T-cell (primary cell): ENCODE measurements at places on chromosomes 3 and 15.

DNA sequence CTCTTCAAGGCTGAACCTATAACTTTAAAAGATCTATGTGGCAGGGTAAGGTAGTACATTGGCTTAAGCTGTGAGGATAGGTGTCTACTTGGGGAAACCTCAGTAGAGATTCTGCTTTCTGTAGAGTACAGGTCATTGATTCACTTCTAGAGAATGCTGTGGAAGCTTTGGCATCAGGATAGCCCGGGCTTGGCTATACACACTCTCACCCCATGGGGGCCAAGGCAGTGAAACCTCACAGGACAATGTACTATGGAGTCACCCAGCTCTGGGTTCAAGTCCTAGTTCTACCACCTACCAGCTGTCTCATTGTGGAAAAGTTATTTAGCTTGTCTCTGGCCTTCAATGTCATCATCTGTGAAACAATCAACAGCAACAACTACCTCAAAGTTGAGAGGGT lies 9.0 kb downstream of the MTFMT start:
- DNase-seq = no peak

DNA sequence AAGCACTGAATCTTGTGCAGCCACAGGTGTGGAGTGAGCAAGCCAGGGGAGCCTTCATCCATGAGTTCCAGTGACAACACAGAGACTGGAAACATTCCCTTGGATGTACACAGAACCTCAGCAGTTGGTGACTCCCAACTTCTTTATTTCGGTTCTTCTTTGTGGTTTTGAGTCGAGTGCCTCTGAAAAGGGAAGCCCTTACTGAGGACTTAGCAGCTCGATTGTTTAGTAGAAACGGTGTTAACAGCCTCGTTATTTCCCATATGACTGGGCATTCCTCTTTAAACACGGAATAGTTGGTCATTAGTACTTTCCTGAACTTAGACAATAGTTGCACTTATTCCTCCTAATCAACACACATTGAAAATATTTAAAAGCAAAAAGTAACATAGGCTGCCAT lies 7.7 kb downstream of the SLCO3A1 start:
- DNase-seq = no peak

DNA sequence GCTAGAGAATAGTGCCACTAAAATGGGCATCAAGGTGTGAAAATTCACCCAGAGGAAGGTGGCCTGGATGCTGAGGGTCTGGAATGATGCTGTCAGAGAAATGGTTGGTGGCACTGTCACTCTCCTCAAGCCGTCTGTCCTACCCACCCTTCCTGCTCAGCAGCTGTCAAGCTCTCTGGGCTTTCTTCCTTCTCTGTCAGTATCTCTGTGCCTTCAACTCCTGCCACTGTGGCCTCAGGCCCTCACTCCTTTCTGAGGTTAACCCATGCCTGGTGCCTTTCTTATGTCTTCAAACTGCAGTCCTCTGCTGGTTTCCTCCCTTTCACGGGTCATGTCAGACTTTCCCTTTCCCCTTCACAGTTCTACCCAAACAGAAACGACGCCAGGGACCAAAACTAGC lies 4.4 kb downstream of the MYO5C start:
- no peak for DNase-seq

DNA sequence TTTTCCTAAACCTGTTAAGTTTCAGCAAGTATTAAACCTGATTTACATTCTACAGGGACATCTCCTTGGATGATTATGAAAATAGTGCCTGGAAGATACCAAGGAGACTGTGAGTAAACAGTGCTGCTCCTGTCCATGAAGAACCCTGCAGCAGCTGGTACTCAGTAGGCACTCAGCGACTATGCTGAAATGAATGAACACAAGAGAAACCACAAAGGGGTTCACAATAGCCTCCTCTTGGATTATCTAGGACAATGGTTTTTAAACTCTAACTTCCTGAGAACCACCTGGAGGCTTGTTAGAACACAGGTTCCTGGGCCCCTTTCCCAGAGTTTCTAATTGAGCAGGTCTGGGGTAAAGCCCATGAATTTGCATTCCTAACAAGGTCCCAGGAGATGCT lies 488.4 kb upstream of the UBE2E2 start:
- no peak for DNase-seq

GRCh38 chr3:166060789-166061479 lies 223.7 kb upstream of the BCHE start:
- no peak for DNase-seq

- DNase-seq = no peak
Measured at GRCh38 chr3:160379628-160380214, 19.3 kb downstream of the IFT80 start.

GRCh38 chr3:3154879-3155610 lies 24.4 kb downstream of the CRBN start:
- no peak for DNase-seq
